Tibial nerve (tissue), 4 donors: ENCODE measurements at places on chromosomes 2 and 18. TPM values are rescaled to one million over a fixed set of nuclear protein-coding genes. Genes with fewer than 3 reads are reported as not detected.

GRCh38 chr2:150303281-150303680 lies 184.2 kb downstream of the RND3 start:
- H3K27ac ChIP-seq: no peak overlapping the region
- H3K4me3 ChIP-seq: no peak overlapping the region
- no peak for DNase-seq
- H3K4me1 ChIP-seq: no peaks in the 10 kb centered on the region
- no peaks in the 10 kb centered on the region for H3K27me3 ChIP-seq

DNA sequence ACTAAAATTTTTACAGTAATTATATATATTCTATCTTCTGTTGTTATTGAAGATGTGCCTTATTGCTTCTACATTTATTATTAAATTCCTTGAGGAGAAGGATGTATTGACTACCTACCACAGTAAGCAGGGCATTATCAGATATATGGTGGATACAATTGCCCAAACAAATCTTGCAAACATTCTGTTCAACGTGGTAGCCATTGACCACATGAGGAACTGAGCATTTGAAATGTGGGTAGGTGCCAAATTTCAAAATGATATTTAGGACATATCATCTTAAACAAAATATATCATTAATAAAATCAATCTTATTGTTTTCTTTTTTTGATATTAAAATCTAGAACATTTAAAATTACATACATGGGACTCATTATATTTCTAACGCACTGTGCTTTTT lies 11.1 kb downstream of the SCN3A start:
- H3K27ac ChIP-seq: no peak overlapping the region
- DNase-seq: no peak
- H3K27me3 ChIP-seq: no peaks in the 10 kb centered on the region
- H3K4me3 ChIP-seq: no peak overlapping the region

GRCh38 chr2:181882246-181883020 lies 9.1 kb upstream of the ITPRID2 start:
- DNase-seq: no peak
- H3K4me3 ChIP-seq: no peak overlapping the region
- no peaks in the 10 kb centered on the region for H3K27me3 ChIP-seq
- no peaks in the 10 kb centered on the region for H3K36me3 ChIP-seq
- no peak overlapping the region for H3K27ac ChIP-seq

DNA sequence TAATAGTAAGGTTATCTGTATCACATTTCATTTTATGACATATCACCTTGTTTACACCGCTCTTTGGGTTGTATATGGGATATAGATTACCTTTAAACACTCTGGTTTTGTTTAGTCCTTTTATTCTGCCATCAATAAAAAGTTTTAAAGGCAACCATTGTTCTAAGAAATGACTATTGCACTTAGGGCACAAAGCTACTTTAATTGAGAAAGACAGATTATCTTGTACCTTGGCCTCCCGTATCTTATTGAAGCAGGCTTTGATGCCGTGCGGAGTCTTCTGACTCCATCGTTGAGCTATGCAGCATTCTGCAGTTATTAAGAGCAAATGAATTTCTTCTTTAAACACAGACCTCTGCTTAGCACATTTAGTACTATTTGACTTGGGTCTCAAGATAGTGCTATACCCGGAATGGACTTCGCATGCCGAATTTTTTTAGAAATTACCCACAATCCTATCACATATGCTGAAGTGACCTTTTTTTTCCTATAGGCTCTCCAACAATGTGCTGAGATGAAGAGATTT lies 16.7 kb downstream of the PKDCC start:
- DNase-seq: no peak
- H3K36me3 ChIP-seq: no peaks in the 10 kb centered on the region
- H3K27me3 ChIP-seq: no peaks in the 10 kb centered on the region
- H3K4me1 ChIP-seq: peaks cover 15% of the 10 kb centered on the region

DNA sequence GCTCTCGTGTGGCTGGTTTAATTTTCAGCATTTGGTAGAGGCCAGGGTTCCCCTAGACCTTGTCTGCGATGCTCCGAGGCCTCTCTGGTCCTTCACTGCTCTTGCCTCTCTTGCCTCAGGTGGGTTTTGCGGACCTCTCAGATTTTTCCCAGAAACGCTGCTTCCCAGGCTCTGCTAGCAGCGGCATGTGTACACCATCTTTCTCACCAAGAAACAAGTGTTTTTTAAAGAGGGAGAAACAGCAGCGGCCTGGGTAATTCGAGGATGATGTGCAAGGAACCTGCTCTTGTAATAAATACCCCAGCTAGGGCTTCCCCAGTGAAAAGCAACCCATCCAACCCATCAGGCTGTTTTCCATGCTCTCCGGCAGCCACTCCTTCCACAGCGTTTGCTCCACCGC lies 33.5 kb upstream of the COL6A3 start:
- H3K4me3 ChIP-seq: no peak overlapping the region
- peaks cover 33% of the 10 kb centered on the region for H3K4me1 ChIP-seq
- no peaks in the 10 kb centered on the region for H3K36me3 ChIP-seq
- no peaks in the 10 kb centered on the region for H3K27me3 ChIP-seq
- DNase-seq: no peak

- H3K4me1 ChIP-seq: no peaks in the 10 kb centered on the region
- H3K36me3 ChIP-seq: no peaks in the 10 kb centered on the region
- H3K27ac ChIP-seq: no peak overlapping the region
- H3K27me3 ChIP-seq: no peaks in the 10 kb centered on the region
- DNase-seq: no peak
Observed at GRCh38 chr18:70720607-70721006, 431.8 kb downstream of the SOCS6 start.

The RUFY4 gene
- not detected for total RNA-seq
